ENCODE measurements at places on chromosomes 16 and 17. TPM values are rescaled to one million over a fixed set of nuclear protein-coding genes. Genes with fewer than 3 reads are reported as not detected.

DNA sequence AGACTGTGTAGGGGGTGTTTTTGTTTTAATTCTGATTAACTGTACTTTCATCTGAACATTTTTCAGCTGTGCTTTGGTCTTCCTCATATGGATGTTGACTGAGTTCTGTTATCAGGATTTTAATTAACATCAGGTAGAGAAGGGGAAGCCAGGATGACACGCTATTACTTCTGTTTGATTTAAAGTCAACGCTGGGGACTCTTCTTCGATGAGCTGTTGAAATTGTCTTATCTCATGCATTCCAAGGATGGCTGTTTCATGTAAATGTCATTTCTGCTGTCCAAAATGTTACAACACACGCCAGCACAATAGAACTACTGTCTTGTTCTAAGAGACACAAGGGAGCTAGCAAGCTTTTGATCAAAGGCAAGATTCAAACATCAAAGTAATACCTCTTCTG is 263.3 kb upstream of the CDH5 start:
- no peak for DNase-seq

The C1QTNF8 gene
- not detected for total RNA-seq

The KIFC3 gene
- total RNA-seq: 70.1 TPM

GRCh38 chr17:66359351-66359750 is 56.9 kb downstream of the PRKCA start:
- DNase-seq: no peak

DNA sequence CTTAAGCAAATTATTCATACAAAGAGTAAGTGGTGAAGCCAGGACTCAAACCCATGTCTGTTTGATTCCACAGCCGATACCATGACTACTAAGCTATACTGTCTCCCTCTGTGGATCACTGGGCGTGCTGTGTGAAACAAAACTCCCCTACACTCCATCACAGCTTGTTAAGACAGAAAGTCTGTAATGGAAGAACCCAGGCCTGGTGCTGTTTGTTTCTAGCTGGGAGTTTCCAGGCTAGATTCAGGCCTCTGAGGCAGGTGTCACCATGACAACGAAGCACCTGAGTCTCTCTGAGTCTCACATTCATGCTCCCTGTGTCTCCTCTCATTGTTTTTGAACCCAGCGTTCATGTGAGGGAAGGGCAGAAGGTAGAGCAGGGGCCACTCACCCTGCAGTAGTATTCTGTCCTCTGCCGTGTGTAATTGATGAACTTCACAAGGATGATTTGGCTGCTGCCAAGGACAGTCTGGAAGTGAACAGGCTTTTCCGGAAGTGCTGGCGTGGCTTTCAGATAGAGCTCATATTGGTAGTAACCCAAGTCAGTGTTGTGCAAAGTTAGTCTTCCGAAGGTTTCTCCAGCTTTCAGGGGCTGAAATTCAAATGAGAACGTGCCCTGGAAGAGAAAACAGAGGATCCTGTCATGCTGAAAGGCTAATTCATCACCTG is 8.6 kb upstream of the VAC14 start:
- DNase-seq: no peak

GRCh38 chr16:8869212-8869987 is 594 bp upstream of the CARHSP1 start:
- no peak for DNase-seq

DNA sequence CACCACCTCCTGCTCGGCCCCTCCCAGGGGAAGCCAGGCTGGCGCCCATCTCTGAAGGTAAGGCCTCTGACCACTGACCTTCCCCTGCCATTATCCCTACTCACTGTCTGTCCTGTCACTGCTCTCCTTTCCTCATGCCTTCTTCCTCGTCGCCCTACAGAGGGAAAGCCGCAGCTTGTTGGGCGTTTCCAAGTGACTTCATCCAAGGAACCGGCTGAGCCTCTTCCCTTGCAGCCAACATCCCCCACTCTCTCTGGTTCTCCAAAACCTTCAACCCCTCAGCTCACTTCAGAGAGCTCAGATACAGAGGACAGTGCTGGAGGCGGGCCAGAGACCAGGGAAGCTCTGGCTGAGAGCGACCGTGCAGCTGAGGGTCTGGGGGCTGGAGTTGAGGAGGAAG is 3.0 kb downstream of the COA3 start:
- DNase-seq: peak; percentile 66

GRCh38 chr17:3660311-3660891 is 8.0 kb downstream of the TAX1BP3 start:
- no peak for DNase-seq

The CES5A gene
- not detected for total RNA-seq

DNA sequence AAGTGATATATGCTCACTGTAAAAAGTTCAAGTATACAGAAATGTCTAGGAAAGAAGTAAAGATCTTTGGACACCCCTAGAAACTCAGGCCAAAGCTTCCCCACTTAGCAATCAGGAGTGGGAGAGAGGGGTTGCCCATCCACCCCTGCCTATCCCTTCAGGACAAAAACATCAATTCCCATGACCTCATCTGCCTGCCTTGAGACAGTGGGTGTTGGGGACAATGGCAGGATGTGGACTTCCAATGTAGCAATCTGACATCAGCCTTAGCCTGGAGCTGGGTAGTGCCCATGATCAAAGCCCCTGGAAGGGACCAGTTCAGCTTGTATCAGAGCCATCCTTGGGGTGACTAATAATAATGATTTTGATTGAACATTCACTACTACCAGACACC is 18.1 kb downstream of the ITPRIPL2 start:
- peak; percentile 50 for DNase-seq

DNA sequence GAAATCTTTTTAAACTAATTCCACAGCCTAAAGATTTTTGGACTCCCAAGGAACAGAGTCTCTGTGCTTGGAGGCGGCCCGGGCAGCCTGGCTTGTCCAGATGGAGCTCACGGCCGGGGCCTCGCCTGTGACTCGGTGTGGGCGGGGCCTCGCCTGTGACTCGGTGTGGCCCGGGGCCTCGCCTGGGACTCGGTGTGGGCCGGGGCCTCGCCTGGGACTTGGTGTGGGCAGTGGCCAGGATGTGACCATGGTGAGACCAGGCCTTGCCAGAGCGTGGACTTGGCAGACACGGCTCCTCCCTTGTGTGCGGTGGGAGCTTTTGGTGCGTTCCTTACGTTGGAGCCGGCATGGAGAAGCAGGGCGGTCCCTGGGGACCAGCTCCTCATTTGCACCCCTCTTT is 92.3 kb downstream of the METRNL start:
- peak; percentile 29 for DNase-seq

DNA sequence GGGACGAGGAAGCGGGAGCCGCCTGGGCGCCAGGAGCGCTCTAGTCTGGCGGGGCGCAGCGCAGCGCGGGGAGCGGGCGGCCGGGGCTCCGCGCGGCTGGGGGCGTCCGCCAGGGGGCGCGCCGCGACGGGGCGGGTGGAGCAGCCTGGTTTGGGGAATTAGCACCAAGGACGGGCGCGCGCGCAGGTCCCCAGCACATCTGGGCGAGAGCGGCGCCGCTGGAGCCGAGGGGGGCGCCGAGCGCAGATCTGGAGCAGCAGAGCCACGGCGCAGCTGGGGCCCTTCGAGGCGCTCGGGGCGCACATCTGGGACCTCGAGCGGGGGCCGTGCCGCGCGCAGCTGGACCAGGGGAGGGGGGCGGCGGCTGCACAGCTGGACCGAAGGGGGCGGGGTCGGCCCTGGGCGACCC is at the start of gene NXPH3:
TSS of gene NXPH3 (plus strand) at position 193 of the 409 bp plus-strand sequence. CDS start 349 bp downstream, outside the sequence.
- peak; percentile 88 for DNase-seq

The KCNJ18 gene
- not detected for total RNA-seq

- no peak for DNase-seq
Measured at GRCh38 chr16:72785886-72786285, 262.0 kb downstream of the ZFHX3 start.

GRCh38 chr16:3971261-3971660 is 90.7 kb upstream of the CREBBP start:
- DNase-seq: no peak

- no peak for DNase-seq
Measured at GRCh38 chr17:2598166-2598565, 4.7 kb downstream of the PAFAH1B1 start.

The KRT24 gene
- total RNA-seq: not detected

DNA sequence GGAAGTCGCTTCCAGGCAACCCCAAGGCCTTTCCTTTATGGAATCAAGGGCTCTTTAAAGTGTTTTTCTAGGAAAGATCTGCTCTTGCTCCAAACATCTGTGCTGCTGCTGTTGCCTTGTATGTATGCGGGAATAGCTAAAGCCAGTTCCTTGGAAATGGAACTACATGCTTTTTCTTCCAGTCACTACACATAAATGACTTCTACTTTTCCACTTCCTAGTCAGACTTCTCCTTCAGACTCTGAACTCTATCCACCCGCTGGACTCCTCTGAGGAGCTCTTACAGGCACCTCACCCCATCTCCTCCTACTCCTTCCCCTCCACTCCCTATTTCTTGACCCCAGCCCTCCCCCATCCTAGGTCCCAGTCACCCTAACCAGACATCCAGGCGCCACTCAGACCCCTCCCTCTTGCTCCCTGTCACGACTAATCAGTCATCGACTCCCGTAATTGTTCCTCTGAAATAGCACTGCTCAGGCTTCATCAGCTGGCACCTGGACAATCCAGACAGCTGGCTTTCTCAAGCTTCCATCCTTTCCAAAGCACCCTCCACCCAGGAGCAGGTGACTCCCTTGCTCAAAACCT is 15.0 kb upstream of the PEMT start:
- no peak for DNase-seq

GRCh38 chr17:37774504-37774903 is 29.6 kb upstream of the HNF1B start:
- DNase-seq: no peak

The ABCA3 gene
- total RNA-seq: 13.6 TPM

GRCh38 chr16:49586466-49587450 is 213.2 kb downstream of the C16orf78 start:
- peak; percentile 39 for DNase-seq

DNA sequence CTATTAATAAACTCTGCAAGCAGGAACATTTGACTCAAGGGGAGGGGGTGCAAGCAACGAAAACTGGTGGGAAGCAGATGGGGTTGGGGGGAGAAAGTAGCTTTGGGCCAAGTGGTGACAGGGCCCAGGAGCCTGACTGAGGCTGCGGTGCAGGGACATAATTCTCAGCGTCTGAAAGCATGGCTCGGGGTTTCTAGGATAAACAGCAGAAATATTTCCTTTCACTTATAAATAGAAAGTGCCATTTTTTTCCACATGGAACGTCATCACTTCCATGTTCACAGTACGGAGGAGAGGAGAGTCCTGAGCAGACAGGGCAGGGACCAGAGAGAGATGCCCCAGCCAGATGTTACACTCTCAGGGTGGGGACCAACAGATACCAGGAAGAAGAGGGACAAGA is 197.1 kb downstream of the ZFHX3 start:
- peak; percentile 75 for DNase-seq

The KIF18B gene
- total RNA-seq: 0.13 TPM

DNA sequence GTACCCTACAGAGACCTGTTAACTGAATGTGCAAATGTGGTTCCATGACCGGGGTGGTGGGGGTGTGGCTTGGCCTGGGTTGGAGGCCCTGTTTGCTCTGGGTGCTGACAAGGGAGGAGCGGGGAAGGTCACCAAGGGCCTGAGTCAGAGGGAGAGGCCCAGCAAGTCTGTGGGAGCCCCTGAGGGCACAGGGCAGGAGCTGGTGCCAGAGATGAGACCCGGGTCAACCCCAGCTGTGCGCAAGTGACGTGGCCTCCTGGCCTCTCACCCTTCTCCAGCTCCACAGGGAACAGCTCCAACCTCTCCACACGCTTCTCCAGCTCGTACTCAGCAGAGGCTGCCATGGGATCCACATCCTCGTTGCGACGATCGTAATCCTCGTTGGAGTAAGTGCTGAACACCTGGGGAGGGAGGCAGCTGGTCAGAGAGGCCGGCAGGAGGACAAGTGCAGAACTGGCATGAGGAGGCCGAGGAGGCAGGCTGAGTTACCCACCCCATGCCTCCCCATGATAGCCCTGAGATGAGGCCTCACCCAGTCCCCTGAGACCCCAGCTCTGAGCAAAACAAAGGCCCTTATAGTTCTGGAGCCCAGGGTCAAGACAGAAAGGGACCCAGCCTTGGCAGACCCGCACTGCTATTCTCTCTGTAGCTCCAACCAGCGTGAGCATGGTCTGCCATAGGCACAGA is 5.5 kb downstream of the PPP1R9B start:
- no peak for DNase-seq

- DNase-seq: no peak
Measured at GRCh38 chr17:47895347-47895855, 635 bp upstream of the SP2 start.

DNA sequence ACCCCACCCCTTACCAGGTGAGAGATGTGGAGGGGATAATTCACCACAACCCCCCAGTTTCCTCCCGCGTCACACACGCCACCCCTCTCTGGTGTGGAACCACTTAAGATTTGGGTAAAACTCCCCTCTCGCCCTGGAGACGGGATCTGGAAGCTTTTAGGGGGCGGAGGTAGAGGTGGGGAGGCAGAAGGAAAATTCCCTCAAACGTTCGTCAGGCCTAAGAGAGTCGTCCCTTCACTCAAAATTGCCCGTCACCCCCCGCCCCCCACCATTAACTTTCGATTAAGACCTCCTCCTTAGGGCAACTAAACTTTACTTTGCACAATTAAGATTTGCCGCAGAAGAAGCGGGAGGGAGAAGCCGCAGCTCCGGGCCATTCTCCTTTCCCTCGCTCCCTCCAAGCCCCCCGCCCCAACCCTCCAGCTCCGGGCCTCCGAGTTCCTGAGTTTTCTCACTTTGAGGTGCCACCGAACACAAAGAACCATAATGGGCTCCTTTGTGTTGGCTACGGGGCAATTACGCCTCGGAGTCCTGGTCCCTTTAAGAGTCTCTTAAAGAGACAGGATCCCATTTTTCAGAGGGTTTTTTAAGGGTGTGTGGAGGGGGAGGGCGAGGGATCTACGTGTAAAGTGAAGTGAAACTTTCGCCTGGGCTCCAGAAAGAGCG is 985 bp upstream of the FZD2 start:
- DNase-seq: no peak

- DNase-seq: no peak
Measured at GRCh38 chr16:25063102-25063501, 47.9 kb upstream of the ARHGAP17 start.

- no peak for DNase-seq
Measured at GRCh38 chr16:47018223-47018891, 44.9 kb upstream of the DNAJA2 start.

DNA sequence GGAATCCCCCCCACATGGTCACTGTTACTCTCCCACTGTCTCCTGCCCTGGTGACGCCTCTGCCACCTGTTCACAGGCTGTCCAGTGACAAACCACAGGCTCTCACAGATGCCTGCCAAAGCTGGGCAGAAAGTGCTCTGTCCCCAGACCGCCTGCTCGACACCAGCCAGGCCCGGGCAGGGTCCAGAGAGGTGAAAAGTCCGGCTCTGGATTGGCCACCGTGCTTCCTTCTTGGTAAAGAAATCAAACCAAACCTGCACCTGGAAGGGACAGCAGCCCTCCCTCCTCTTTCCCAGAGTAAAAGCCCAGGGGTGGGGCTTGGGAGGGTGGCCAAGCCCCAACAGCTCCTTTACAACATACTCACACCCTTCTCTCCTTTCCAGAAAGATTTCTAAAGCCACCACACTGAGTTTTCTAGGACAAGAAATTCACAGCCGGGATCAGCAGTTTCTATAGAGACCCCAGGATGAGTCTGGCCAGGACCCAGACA is 6.2 kb downstream of the PCGF2 start:
- DNase-seq: no peak

Data from cardiac septum (tissue), 1 donor.